ENCODE measurements at places on chromosomes 7 and 10. TPM values are rescaled to one million over a fixed set of nuclear protein-coding genes. Genes with fewer than 3 reads are reported as not detected.

DNA sequence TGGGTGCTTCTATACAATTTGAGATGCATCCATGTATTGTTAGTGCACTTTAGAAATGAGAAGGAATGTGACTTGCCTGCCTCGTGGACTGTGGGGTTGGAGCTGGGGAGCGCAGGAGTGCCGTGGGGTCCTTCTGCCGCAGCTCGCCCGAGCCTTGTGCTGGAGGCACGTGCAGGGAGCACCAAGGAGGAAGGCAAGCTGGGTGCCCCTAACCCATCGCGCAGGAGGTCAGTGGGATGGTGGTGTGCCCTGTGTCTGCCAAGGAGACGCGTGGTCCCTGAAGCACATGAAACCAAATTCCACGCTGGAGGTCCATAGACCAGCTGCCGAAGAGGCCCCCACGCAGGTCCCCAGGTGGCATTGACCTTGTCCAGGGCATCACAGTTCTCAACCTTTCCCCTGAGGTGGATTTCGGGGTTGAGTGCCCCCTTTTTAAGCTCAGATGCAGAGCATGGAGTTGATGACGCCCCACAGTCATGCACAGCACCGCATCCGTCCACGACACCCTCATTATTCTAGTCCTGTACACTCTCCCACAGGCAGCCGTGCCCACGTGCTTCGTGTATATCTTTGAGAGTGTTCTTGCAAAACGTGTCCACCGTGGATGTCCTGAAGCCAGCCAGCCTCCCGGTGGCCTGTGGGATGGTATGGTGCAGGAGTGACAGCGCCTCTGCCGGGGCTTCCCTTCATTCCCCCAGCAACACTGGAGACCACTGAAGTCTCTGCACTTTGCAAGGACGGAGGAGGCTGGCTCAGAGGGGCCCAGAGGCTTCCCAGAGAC, 35.5 kb downstream of the FKBP6 start:
- no peak for DNase-seq

- DNase-seq, result no peak
These were observed 28.7 kb downstream of the PDZD8 start for GRCh38 chr10:117346574-117346973.

DNA sequence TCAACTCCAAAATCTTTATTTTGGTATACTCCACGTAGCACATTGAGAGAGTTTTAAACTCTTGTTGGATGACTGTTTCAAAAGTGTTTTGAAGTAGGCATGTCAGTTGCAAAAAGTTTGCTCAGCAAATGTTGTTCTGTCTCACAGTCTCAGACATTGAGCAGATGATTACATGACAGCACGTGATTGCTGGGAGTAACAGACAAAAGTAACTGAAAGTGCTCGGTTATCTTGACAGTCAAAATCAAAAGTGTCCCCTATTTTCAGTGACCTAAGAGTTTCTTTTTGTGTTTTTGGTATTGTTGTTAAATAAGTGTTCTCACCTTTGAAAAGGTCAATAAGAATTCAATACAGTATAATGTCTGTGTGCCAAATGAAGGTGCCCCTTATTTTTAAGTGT, 84.3 kb downstream of the CFTR start:
- DNase-seq, result no peak

DNA sequence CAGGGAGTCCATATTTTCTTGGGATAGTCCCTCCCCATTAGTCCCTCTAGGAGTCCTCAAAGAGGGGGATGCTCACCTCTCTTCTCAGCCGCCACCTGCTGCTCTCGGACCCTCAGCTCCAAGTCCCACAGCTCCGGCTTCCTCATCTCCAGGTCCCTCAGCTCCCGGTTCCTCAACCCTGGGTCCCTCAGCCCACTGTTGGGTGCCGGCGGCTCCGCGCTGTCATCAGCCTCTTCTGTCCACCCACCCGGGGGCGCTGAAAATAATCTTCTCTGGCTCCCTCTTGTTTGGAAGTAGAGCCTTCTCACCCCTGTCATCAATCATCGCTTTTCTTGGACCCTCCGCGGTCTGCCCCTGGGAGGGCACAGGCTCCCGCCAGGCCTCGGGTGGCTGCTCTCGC, 13.3 kb upstream of the CNNM1 start:
- DNase-seq, result no peak

DNA sequence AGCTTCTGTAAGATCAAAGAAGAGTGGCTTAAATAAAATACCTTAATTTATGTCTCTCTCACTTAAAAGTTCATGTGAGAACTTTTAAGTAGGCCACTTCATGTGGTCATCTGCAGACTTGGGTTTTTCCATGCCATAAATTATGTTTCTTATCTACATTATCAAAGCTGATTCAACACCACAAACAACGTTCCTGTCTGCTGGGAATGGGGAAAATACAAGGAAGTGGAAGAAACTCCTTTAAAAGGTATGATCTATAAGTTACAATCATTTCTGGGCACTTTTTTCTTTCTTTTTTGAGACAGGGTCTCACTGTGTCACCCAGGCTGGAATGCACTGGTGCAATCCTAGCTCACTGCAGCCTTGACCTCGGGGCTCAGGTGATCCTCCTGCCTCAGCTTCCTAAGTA, 16.9 kb upstream of the OTUD1 start:
- DNase-seq, result no peak

DNA sequence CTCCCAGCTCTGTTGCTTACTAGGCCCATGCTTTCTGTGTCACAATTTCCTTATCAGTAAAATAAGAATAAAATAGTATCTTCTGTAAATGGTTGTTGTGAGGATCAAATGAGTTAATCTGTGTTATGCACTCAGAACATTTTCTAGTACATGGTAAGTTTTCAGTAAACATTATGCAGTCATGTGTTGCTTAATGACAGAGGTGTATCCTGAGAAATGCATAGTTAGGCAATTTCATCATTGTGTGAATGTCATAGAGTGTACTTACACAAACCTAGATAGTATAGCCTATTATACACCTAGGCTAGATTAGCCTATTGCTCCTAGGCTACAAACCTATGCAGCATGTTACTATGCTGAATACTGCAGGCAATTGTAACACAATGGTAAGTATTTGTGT, 4.4 kb downstream of the PTTG1IP2 start:
- no peak for DNase-seq

- no peak for DNase-seq
These were observed 118.0 kb upstream of the PITRM1 start for GRCh38 chr10:3290550-3290949.

Gene LLCFC1
- not detected for total RNA-seq

Gene MRLN
- not detected for total RNA-seq

Gene SFTPA1
- total RNA-seq, result not detected

Data from heart right ventricle (tissue), 16 donors.